Activated CD4-positive, alpha-beta T cell treated with anti-CD3 and anti-CD28 coated beads, Interleukin-2, amount 10 ng/mL, durations not matched to agents 24 days and 14 days (primary cell): ENCODE measurements at places on chromosomes 13 and 19. TPM values are rescaled to one million over a fixed set of nuclear protein-coding genes. Genes with fewer than 3 reads are reported as not detected.

GRCh38 chr13:44236801-44237207 lies 136.8 kb upstream of the SERP2 start:
- DNase-seq = no peak

DNA sequence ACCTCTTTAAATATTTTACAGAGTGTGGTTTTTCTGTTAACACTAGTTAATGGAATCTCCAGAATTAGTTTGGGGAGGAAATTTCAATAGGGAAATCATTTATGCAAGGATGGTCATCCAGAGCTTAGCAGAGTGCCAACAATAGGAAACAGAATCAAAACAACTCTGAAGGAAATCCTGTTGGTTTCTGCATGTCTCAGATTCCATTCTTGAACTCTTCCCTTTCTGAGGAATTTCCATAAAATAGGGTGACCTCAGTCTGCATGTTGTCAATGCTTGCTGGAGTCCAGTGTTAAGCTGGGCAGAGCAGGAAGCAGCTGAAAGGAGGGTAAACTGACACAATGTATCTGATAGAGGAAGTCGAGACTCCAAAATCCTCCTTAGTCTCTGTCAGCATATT lies 16.9 kb downstream of the CBY2 start:
- no peak for DNase-seq

GRCh38 chr19:57351867-57352266 lies 796 bp downstream of the ZNF304 start:
- DNase-seq = no peak

DNA sequence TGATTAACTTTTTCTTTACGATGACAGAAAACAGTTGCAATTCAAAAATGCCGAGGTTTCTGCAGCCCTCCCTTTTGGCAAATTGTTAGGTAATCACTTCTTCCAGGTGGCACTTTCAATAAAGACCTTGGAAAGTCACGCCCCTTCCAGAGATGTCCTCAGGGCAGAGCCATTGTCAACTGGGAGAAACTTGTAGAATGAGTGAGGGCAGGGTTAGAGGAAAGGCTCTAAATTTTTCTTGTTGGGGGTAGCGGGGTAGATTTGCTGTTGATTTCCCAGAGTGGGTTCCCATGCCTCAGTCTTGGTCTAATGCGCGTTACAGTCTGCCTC lies 421.1 kb downstream of the FGF9 start:
- no peak for DNase-seq

- no peak for DNase-seq
Measured at GRCh38 chr13:113732961-113733950, 25.8 kb upstream of the TMEM255B start.

The CCDC194 gene
- 2.6 and 3.1 TPM in 2 replicates for total RNA-seq
